Central memory CD8-positive, alpha-beta T cell (primary cell): ENCODE measurements at places on chromosomes 3 and 15.
A peak's percentile ranks its signal among the peaks of the same experiment; 100 is the strongest.

GRCh38 chr3:19757773-19758172 lies 176.2 kb downstream of the EFHB start:
- H3K4me3 ChIP-seq: no peak overlapping the region
- no peaks in the 10 kb centered on the region for H3K36me3 ChIP-seq
- DNase-seq: no peak
- H3K27me3 ChIP-seq: no peaks in the 10 kb centered on the region
- no peak overlapping the region for H3K27ac ChIP-seq

GRCh38 chr3:197234947-197235914 lies 63.2 kb downstream of the DLG1 start:
- H3K4me3 ChIP-seq: no peak overlapping the region
- no peak for DNase-seq
- H3K4me1 ChIP-seq: peaks cover 59% of the 10 kb centered on the region
- H3K27ac ChIP-seq: no peak overlapping the region

DNA sequence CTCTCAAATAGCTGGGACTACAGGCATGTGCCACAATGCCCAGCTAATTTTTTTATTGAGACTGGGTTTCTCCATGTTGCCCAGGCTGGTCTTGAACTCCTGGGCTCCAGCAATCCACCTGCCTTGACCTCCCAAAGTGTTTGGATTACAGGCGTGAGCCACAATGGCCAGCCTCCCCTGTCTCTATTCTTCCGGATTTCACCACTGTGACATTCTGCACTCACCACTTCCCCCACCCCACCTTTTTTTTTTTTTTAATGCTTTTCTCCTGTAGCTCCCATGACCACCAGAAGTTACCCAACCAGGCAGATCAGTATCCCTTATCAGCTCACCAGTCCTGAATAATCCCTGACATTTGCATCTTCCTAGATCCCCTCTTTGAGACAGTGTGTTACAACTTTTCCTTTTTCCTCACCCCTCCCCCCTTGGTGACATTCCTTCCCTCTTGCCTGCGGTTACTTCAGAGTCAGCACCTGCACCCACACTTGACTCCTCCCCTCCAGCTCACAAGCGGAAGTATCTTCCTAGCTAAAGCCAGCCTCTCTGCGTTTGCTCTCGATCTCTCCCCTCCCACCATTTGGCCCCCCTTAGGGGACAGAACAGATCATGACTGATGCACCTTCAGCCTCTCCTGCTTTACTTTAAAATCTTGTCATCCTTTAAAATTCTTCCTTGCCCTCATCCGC lies 13.5 kb upstream of the ZNF592 start:
- H3K27ac ChIP-seq: peak overlapping the region; percentile 65
- DNase-seq: peak; percentile 55
- no peaks in the 10 kb centered on the region for H3K27me3 ChIP-seq
- peaks cover 15% of the 10 kb centered on the region for H3K36me3 ChIP-seq
- peak overlapping the region; percentile 78 for H3K4me3 ChIP-seq

DNA sequence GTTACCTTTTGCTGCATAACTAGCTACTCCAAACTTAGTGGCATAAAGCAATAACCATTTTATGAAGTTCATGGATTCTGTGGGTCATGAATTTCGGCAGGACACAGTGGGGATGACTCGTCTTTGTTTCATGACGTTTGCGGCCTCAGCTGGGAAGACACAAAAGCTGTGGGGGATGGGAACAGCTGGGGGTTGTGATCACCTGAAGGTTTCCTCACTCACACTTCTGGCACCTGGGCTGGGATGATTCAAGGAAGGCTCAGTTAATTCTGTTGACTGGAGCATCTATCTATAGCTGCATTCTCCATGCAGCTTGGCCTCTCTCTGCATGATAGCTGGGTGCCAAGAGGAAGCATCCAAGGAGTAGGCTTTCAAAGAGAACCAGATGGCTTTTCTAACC lies 332.8 kb downstream of the ULK4 start:
- no peaks in the 10 kb centered on the region for H3K27me3 ChIP-seq
- H3K36me3 ChIP-seq: peaks cover 2% of the 10 kb centered on the region
- DNase-seq: no peak
- no peak overlapping the region for H3K4me3 ChIP-seq

DNA sequence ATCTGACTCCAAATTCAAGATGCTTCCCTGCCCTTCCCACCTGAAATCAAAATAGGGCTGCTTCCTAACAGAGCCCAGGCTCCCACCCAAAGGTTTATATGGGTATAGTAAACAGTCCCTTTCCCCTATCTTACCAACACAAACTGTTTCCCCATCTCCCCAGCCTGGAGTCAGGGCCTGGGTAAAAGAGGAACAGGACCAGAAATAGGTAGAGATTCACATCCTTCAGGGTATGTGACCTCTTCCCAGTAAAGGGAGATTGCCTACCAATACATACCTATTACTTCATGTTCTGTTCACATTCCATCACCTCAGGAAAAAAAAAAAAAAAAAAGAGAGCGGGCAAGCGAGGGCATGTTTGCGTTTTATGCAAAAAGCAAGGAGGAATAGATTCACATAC lies 9.7 kb upstream of the SHF start:
- H3K27ac ChIP-seq: no peak overlapping the region
- H3K27me3 ChIP-seq: peaks cover 18% of the 10 kb centered on the region
- peaks cover 5% of the 10 kb centered on the region for H3K36me3 ChIP-seq
- no peak for DNase-seq

GRCh38 chr15:52439470-52439869 lies 89.2 kb downstream of the MYO5A start:
- H3K27me3 ChIP-seq: no peaks in the 10 kb centered on the region
- H3K4me1 ChIP-seq: peaks cover 52% of the 10 kb centered on the region
- H3K36me3 ChIP-seq: peaks cover 4% of the 10 kb centered on the region
- no peak overlapping the region for H3K27ac ChIP-seq

DNA sequence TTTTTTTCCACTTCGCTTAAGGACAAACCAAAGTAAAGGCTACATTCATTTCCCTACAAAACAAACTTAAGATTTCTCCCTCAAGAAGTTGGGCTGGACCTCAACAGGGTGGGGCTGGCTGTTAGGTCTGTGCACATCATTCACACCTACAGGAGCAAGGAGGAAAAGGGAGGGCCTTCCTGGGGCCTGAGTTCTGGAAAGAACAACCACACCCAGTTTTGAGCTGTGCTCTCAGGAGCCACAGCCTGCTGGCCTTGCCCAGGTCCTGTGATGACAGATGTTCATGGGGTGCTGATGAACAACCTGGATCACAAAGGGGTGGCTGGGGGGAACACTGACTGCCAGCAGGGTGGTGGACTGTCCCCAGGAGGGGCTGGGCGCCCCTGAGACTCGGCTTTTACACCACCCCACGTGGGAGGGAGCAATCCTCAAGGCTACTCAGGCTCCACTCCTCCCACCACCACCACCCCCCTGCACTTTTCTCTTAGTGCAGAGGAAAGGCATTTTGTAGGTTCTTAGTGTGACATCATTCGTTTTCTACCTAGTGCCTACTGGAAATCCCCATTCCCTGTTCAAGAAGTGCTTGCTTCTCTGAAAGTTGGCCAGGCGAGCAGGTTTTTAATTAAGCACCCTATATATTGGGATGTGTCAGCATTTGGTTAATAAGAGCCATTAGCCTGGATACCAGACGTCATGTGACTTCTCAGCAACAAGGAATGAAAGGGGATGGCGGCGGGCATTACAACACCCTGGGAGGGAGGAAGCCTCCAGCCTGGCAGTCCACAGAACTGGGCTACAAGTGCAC lies 35.7 kb downstream of the CCNB2 start:
- DNase-seq: no peak
- H3K27ac ChIP-seq: no peak overlapping the region
- no peaks in the 10 kb centered on the region for H3K27me3 ChIP-seq
- H3K4me3 ChIP-seq: no peak overlapping the region

- H3K36me3 ChIP-seq: no peaks in the 10 kb centered on the region
- peaks cover 12% of the 10 kb centered on the region for H3K4me1 ChIP-seq
- H3K27ac ChIP-seq: no peak overlapping the region
- H3K4me3 ChIP-seq: no peak overlapping the region
- no peaks in the 10 kb centered on the region for H3K27me3 ChIP-seq
Measured at GRCh38 chr3:194257151-194257621, 93.9 kb downstream of the CPN2 start.

DNA sequence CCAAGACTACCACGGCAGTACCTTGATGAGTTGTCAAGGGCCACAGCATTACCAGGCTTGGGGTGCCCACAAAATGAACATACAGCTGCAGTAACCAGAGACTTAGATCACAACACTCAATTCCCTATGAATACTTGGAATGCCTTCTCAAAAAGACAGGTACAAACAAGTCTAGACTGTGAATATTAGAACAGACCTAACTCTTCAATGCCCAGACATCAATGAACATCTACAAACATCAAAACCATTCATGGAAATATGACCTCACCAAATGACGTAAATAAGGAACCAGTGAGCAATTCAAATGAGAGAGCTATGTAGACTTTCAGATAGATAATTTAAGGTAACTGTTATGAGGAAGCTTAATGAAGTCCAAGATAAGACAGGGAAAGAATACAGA lies 185.1 kb upstream of the POU1F1 start:
- H3K4me3 ChIP-seq: no peak overlapping the region
- no peaks in the 10 kb centered on the region for H3K36me3 ChIP-seq
- H3K27me3 ChIP-seq: no peaks in the 10 kb centered on the region
- H3K4me1 ChIP-seq: no peaks in the 10 kb centered on the region

- no peaks in the 10 kb centered on the region for H3K4me1 ChIP-seq
- H3K4me3 ChIP-seq: no peak overlapping the region
- H3K27me3 ChIP-seq: no peaks in the 10 kb centered on the region
- no peak overlapping the region for H3K27ac ChIP-seq
- H3K36me3 ChIP-seq: no peaks in the 10 kb centered on the region
Measured at GRCh38 chr3:76855451-76855850, 184.4 kb upstream of the ROBO2 start.

DNA sequence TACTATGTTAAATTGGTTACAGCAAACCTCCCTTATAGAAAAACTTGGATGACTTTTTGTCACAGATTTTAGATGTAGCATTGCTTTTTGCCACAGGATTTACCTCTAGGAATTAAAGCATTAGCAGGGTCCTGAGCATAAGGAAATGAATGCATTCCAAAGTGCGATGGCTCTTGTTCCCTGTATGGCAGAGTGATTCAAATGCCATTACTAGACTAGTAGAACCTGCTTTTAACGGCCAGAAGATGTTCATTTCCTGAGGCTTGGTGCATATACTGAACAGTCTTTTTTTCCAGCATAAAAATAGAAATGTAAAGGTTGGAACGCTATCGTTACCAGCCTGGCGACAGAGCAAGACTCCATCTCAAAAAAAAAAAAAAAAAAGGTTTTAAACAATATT lies 59.4 kb downstream of the WNT5A start:
- H3K4me1 ChIP-seq: no peaks in the 10 kb centered on the region
- H3K36me3 ChIP-seq: no peaks in the 10 kb centered on the region
- H3K27ac ChIP-seq: no peak overlapping the region
- no peak overlapping the region for H3K4me3 ChIP-seq
- no peak for DNase-seq
